ENCODE measurements at places on chromosomes 1 and 21.

DNA sequence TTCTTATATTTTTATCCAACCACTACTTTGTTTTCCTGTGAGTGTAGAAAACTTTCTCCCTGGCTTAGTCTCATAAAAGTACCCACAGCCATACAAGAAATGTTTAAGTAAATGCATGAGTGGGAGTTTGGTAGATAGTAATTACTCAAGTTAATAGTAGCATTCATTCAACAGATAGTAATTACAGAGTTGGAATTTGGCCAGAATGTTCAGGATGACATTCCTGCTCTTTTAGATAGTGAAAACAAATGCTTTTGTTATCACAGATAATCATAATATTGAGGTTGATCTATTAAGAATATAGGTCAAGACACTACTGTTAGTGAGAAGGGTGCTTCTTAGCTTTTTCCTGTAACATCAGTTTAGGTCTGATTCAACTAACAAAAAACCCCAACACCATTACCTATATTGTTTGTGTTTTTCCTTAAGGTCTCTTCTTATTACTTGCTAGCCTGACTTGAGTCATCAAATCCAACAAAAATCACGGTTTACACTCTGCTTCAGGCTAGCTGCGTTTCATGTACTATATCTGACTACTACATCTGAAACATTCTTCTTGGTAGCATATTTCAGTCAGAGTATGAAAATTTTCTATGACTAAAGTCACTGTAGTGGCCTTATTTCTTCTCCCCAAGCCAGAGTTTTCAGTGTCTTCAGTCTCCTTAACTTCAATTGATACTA is 163.7 kb downstream of the HS2ST1 start:
- no peak for DNase-seq

DNA sequence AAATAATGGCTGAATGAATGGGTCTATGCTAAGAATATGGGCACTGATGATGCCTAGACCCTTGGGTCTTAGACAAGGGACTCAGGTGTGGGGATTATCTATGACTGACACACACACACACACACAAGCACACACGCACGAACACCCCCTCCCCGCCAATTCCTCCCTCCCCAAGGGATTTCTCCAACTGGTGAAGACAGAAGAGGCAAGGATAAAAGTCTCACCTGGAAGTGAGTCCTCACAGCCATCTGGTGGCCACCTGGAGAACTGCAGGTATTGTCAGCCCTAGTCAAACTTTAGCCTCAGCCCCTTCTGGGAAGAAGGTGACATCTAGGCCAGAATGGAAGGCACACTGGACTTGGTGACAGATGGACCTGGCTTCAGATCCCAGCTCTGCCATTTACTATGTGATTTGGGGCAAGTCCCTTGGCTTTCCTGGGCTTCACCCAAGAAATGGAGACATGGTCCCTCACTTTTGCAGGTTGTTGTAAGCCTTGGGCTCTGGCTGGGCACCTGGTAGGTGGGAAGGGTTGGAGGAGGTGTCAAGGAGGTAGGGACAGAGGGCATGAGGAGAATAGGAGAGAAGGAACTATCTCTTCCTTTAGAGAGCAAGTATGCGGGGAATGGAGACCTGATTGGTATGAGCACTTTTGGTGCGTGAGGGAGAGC is 4.0 kb upstream of the GPR3 start:
- peak; percentile 51 for DNase-seq

GRCh38 chr1:7975212-7975865 is 13.8 kb downstream of the PARK7 start:
- peak; percentile 89 for DNase-seq

GRCh38 chr1:187985145-187985896 is 1156.6 kb downstream of the PLA2G4A start:
- no peak for DNase-seq

- no peak for DNase-seq
Measured at GRCh38 chr1:227068883-227069282, 128.8 kb downstream of the COQ8A start.

- DNase-seq, result no peak
Measured at GRCh38 chr1:198986442-198986841, 347.6 kb downstream of the PTPRC start.

DNA sequence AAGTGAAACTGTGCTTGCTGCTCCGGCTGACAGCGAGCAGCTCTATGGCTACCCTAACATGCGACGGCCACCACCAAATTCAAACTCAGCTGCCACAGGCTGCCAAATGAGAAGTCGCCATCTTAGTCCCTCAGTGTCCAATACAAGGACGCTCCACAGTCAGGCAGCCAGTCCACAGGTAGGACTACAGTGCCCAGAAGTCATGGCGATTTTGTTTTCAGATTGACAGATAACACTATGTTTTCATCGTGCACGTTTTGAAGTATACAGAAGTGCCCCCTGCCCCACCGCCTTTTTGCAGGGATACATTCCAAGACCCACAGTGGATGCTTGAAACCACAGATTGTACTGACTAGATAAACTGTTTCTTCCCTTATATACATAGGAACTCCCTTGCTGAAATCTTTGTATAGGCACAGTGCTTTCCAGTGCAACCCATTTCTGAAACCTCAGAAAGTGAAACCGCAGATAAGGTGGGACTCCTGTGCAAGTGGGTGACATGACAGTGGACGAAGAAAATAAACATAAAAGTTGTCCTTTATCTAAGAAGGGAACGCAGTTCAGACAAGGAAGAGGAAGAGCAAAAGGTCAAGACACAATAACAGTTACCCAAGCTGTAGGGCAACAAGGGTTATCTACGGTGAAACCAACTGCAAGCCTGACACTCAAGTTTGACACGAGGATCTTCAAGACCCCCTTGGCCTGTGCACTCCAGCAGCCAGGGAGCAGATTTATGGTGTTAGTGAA is 52.2 kb downstream of the STX6 start:
- DNase-seq, result no peak

- no peak for DNase-seq
Measured at GRCh38 chr1:117638141-117638540, 32.3 kb downstream of the TENT5C start.

DNA sequence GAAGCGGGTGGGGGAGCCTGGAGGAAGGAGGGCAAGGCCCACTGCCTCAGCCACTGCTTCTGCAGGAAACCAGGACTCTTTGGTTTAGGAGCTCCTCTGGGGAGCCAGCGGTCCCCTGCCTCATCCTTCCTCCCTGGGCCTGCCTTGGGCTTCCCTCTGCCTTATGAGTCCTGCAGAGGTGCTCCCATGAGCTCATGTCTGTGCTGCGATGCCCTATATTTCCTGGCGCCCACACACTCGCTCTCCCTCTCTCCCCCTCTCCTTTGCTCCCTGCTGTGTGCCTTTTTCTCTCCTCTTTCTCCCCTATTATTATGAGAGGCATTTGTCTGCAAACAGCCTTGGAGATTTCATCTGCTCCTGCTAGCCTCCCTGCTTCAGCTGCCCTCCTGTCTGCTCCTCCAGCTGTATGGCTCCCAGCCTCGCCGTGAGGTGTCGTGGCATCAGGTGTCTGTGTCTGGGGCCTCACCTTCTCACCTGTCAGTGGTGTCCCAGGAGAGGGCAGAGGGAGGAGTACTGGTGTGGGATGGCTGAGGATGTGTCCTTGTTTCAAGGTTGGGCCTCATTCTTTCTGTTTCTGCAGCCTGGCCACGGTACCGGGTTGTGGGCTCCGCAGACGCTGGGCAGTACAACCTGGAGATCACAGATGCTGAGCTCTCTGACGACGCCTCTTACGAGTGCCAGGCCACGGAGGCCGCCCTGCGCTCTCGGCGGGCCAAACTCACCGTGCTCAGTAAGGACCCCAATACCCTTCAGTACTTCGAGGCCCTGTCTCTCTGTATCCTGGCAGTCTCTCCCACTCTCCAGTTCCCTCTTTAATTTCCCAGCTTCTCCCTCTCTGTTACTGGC is 84.2 kb downstream of the KIRREL1 start:
- no peak for DNase-seq

DNA sequence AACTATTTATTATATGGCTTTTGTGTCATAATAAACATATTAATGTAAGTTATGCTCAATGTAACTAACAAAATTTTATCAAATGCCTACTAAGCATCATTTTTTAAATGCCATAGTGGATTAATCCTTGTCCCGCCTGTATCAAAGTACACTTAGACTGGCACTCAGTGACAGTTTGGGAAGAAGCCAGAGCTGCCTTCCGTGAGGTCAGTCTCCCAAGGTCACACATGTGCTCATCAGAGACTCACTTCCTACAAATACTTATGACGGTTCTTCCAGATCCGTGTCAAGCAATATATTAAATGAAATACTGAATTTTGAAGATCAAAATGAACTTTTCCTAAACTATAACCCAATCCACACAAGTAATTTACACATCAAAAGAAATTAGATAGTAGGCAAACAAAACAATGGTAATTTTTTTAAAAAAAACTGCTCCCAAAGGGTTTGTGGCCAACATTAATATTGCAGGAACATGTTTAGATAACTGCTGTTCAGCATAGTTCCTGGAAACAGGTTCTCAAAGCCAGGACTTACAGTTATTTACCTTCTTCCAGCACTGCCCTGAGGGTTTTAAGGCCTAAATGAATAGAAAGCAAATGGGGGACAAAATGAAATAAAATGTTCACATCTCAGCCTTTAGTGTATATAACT is 27.2 kb downstream of the WLS start:
- DNase-seq, result no peak

DNA sequence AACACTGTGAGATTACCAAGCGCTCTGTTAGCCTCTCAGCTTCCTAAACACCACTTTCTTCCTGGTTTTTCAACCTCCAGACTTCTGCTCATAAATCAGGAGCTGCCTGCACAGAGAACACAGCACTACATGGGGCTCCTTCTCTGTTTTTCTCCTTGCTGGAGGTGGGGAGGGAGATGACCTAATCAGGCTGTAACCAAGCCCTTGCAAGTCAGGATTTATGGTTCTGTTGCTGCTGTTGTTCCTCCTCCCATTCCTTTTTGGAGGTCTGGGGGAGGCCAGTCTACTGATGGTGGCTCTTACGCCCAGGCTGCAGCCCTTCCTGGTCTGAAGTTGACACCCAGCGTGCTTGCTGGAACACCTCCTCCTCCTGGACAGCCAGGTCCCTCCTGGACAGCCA is 80.9 kb upstream of the AJAP1 start:
- no peak for DNase-seq

GRCh38 chr1:172473302-172473701 is 29.4 kb upstream of the PIGC start:
- no peak for DNase-seq

DNA sequence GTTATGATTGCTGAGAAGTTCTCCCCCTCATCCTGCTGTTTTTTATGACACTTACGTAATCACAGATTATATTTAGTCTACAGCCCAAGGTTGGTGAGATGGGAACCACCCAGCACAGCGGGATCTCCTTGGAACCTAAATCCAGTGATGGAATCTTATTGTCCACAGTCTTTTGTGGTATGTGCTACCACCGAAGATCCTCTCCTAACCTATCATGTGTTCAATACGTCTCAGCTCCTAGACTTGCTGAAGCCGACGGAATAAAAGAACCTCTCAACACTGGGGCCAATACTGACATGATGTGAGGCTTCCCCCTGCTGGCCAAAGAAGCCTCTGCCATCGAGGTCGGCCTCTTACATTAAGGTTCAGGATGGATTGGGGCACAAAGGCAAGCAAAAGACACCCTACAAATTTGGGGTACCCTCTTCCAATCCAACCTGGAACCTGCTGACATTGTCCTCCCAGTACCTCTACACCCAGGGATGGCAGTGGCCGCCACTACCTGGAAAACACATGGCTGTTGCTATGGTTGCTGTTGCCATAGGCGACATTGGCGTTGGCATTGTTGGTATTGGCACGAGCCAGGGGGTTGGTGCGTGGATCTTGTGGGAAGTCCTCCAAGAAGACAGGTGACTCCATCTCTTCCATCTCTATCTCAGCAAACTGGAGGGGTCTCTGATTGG is 19.4 kb upstream of the KIF21B start:
- peak; percentile 82 for DNase-seq

- no peak for DNase-seq
Measured at GRCh38 chr1:225755671-225756319, 21.8 kb upstream of the SRP9 start.

- no peak for DNase-seq
Measured at GRCh38 chr1:6918925-6919511, 133.8 kb downstream of the CAMTA1 start.

DNA sequence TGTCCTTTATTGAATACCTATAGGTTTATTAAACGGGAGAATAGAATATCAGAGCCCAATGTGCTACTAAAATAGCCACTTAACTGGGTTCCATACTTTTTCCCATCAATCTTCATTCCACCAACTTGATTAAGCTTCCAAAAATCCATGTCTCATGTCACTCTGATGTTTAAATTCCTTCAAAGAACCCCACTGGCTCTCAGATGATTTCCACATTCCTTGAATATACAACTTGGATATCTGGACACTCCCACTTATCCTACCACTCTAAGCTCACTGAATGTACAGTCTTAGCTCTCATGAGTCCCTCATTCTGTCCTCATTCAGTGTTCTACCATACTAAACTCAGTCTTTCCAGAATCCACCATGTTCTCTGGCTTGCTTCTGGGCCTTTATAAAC is 21.1 kb downstream of the COL11A1 start:
- no peak for DNase-seq

DNA sequence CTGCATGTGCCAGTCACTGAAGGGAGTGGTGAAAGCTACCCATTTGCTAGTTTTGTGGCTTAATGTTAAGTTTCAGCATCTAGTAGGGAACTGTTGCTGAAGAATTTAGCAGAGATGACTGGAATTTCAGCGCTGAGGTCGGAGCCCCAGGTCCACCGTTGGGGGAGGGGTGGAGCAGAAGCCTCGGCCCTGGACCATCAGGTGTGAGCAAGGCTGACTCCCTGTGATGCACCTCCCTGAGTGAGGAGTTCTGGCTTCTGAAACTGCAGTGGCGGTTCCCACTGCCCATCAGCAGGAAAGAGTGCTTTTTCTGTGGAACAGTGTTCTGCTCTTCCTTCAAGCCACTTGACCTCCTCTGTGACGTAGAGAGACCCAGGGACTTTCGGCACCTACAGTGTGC is 1.3 kb downstream of the NOS1AP start:
- DNase-seq, result no peak

DNA sequence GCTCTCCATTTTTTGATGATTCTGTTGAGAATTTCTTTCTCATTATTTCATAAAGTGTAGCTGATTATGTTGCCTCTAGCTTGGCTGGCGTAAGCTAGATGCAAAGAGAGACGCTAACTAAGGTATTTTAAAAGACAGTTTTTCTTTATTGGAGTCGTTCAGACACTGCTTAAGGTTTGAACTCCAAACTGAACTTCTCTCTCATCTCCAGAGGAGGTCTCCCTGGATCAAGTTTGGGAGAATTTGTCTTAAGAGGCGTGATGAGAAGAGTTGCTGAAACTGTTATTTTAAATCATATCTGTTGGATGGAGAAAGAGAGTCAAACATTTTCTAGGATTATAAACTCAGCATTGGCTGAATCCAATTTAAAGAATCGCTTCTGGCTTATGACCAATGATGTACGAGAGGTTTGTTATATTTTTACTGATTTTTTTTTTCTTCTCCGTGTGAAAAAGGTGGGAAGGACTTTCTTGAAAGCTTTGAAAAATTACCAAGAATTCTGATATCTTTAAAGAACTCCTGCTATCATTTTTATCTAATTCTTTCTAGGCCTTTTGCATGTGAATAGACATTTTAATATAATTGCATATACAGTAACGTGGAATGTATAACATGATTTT is 34.0 kb downstream of the MAP3K7CL start:
- DNase-seq, result peak; percentile 61
